SK-N-DZ (cell line): ENCODE measurements at places on chromosomes 12 and 14.

- no peak for DNase-seq
Observed at GRCh38 chr12:75722714-75723200, 211.3 kb upstream of the KRR1 start.

DNA sequence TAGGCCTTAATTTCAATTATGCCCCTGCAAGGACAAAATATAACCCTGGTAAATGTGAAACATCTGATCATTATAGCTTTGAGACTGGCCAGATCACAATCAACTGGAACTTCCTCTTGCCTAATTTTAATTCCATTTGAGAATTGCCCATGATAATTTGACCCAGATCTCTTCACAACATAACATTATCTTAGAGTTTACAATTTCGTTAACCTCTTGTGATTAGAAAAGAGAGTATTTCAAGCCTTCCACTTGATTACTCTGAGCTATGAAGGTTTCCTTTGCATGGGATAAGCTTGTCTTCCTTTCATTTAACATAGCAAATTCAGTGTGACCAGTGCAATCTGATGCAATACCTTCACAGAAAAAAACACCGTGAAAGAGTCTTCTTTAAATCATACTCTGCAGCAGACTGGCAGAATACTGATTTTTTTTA, 143.6 kb downstream of the DUSP6 start:
- DNase-seq = peak; percentile 43

DNA sequence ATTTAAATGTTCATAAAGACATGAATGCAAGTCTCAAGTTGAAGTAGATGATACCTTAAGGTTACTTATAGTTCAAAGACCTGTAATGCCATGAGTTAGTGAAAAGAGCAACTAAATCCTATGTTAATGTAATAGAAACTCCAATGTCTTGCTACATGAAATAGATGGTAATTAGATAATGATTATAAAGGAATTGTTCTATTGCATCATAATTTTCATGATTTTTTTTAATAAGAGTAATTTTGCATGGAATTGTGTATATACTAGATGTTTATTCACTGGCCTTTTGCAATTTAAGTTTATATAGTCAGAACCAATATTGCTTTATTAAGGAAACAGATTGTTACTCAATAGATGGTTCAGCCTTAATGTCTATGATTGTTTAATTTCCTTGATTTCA, 115.5 kb upstream of the SYT10 start:
- DNase-seq = no peak

- DNase-seq = no peak
Observed at GRCh38 chr12:100799770-100800169, 5.2 kb downstream of the ANO4 start.

- DNase-seq = no peak
Observed at GRCh38 chr12:6234214-6234613, 34.0 kb downstream of the CD9 start.

DNA sequence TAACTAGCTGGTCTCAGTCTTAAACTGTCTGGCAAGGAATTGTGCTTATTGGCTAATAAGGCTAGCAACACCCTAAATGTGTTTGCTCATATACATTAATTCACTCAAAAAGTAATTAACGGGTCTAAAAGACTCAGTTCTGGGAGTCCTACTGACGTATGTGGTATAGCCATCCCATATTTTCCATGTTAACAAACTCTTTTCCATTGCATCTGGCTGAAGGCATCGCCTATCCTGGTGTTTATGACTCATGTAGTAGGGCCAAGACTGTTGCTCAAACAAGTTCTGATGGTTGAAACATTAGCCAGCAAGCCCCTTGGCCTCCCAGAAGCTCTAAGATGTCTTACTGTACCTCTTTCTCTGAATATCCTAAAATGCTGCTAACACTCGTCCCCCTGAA, 98.5 kb downstream of the PHLDA1 start:
- DNase-seq = no peak

GRCh38 chr12:46264057-46264456, 4.8 kb downstream of the SLC38A1 start:
- no peak for DNase-seq

GRCh38 chr12:48424644-48425043, 47.7 kb upstream of the ANP32D start:
- no peak for DNase-seq
